ENCODE measurements at places on chromosomes 5 and 9.

DNA sequence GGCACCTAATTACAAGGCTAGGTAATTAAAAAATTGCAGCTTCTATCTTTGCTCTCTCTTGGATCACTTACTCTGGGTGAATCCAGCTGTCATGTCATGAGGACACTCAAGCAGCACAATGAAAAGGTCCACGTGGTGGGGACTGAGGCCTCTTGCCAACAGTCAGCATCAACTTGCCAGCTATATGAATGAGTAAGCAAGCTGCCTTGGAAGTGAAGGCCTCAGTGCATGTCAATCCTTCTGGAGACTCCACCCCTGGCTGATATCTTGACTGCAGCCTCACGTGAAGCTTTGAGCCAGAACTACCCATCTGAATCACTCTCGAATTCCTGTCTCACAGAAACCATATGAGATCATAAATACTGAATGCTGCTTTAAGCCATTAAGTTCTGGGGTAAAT is 140.5 kb downstream of the SNX18 start:
- peak; percentile 84 for DNase-seq
- peaks cover 2% of the 10 kb centered on the region for H3K4me1 ChIP-seq
- H3K36me3 ChIP-seq, result no peaks in the 10 kb centered on the region

DNA sequence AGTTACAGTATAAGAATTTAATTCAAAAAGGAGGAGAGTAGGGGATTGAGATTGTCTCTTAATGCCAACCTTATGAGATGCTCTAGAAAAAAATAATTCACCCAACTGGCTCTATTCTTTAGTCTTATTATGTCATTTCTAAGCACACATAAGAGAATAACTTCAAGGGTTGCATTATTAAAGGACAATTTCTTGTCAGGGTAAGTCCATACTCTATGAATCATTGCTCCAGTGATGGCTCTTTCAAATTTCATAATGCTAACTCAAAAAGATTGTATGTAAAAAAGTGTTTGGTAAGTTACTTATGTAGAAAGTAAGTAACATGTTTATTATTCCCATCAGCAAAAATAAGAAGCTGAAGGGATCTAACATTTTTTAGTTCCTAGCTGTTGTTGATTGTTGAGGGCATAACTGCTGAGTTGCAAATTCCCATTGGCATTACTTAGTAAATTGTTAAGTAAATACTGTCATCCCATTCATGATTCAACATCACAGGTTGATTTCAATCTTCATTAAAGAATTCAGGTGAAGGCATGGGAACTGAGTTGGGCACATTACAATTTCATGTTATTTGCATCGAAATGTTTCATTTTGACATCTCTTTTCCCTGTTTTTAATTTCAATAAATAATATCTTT is 28.6 kb downstream of the ALDH1A1 start:
- no peaks in the 10 kb centered on the region for H3K36me3 ChIP-seq
- H3K27ac ChIP-seq, result no peak overlapping the region
- H3K27me3 ChIP-seq, result no peaks in the 10 kb centered on the region
- no peak for DNase-seq
- H3K4me3 ChIP-seq, result no peak overlapping the region

GRCh38 chr5:171840711-171841522 is 55.3 kb downstream of the SMIM23 start:
- H3K27me3 ChIP-seq, result no peaks in the 10 kb centered on the region
- no peak for DNase-seq
- no peaks in the 10 kb centered on the region for H3K4me1 ChIP-seq
- H3K36me3 ChIP-seq, result no peaks in the 10 kb centered on the region

DNA sequence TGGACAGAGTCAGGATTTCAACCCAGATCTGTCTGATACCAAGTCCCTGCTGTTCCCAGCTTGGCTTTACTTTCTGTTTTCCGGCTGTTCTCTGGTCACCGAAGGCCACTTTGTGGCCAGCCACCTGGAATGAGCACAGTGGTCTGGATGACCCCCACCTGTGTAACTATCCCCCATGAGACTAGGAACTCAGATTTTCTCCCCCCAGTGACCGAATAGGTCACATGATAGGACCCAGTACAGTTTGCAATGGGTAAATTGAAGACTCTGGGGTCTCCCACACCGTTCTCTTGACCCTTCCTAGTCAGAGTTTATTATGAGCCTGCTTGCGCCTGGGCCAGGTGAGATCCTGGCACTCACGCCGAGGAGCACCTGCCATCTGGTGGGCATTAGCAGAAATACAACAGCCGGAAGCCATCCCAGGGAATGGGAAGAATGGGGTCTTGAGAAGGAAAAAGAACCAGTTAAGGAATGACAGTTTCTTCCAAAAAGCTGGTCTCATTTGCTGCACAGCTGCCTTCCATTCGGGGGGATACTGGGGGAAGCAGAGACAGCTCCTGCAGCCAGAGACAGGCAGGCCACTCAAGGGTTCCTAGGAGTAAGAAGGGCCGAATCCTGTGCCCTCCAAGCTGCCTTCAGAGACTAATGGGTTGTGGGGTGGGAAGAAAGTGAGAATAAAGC is 7.1 kb downstream of the PHYHD1 start:
- H3K4me1 ChIP-seq, result no peaks in the 10 kb centered on the region
- no peak overlapping the region for H3K4me3 ChIP-seq
- DNase-seq, result peak; percentile 51
- H3K27me3 ChIP-seq, result no peaks in the 10 kb centered on the region

DNA sequence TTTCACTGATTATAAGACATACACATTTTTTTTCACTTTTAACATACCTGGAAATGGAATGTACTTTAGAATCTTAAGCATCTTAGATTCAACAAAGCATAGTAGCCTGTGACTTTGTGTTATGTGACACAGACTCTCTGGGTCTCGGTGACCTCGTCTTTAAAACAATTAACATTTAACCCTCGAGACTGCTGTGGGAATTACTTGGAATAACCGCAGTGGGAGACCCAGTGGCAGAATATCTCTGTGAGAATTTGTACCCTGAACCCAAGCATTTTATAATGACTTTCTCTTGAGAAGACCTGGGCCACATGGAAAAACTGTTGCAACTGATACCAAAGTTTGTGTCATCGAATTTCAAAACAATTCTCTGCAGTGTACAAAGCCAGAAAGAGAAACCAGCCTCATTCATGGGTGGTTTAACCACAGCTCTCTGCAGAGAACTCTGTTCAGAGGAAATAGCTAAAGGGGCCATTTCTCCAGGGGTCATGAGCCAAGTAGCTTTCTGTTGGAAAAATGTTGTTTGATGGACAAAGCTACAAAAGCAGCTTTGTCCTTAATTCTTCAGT is 10.0 kb upstream of the RETREG1 start:
- H3K4me1 ChIP-seq, result no peaks in the 10 kb centered on the region
- H3K27ac ChIP-seq, result no peak overlapping the region
- H3K27me3 ChIP-seq, result peaks cover 17% of the 10 kb centered on the region
- no peak overlapping the region for H3K4me3 ChIP-seq
- DNase-seq, result no peak

- H3K27ac ChIP-seq, result no peak overlapping the region
- H3K4me3 ChIP-seq, result no peak overlapping the region
- H3K27me3 ChIP-seq, result no peaks in the 10 kb centered on the region
- no peak for DNase-seq
Measured at GRCh38 chr5:152309926-152310450, 95.1 kb downstream of the NMUR2 start.

- no peak for DNase-seq
- no peaks in the 10 kb centered on the region for H3K36me3 ChIP-seq
- H3K27me3 ChIP-seq, result no peaks in the 10 kb centered on the region
- no peak overlapping the region for H3K4me3 ChIP-seq
Measured at GRCh38 chr5:15320871-15321270, 179.1 kb upstream of the FBXL7 start.

- no peak overlapping the region for H3K4me3 ChIP-seq
- H3K27ac ChIP-seq, result no peak overlapping the region
- H3K27me3 ChIP-seq, result no peaks in the 10 kb centered on the region
Measured at GRCh38 chr5:89351222-89351621, 468.2 kb upstream of the MEF2C start.

All from fibroblast of lung (primary cell).